NCI-H510A (cell line): ENCODE measurements at places on chromosomes 6 and 20.

- peak; percentile 90 for DNase-seq
Measured at GRCh38 chr20:35664466-35665206, at the start of the genes CPNE1 and RBM12. TSS of gene CPNE1 (minus strand) at chr20:35664900. CDS start at chr20:35632923, 31,977 bp downstream. TSS of gene RBM12 (minus strand) at chr20:35664900. CDS start at chr20:35655322, 9,578 bp downstream.

GRCh38 chr6:107110200-107110599 lies 5.1 kb downstream of the BEND3 start:
- no peak for DNase-seq

DNA sequence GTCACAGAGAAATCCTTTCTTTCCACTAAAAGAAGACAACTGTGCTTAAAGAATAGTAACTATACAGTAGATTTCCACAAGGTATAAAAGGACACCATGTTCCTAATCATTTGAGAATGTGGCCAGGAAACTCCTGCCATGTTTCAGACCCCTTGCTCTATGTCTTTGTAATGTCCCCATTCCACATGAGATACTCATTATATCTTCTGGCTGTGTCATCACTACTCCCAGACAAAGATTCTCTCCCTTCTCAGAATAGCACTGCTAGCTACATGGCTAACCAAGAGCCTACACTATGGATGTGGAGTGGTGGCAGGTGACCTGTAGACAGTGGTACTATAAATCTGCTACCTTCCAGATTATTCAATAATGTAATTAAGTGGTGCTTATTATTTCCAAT lies 218.1 kb upstream of the MCHR2 start:
- no peak for DNase-seq

GRCh38 chr6:90157441-90157840 lies 139.2 kb downstream of the BACH2 start:
- no peak for DNase-seq

- no peak for DNase-seq
Measured at GRCh38 chr6:9112544-9112943, 677.2 kb upstream of the SLC35B3 start.
